ENCODE measurements at places on chromosomes 3 and 15. TPM values are rescaled to one million over a fixed set of nuclear protein-coding genes. Genes with fewer than 3 reads are reported as not detected.

Gene SLC15A2
- 18.8 TPM for total RNA-seq

Gene SPRED1
- 37.8 TPM for total RNA-seq

- no peak for DNase-seq
Observed at GRCh38 chr3:138867996-138868395, 33.3 kb upstream of the PIK3CB start.

DNA sequence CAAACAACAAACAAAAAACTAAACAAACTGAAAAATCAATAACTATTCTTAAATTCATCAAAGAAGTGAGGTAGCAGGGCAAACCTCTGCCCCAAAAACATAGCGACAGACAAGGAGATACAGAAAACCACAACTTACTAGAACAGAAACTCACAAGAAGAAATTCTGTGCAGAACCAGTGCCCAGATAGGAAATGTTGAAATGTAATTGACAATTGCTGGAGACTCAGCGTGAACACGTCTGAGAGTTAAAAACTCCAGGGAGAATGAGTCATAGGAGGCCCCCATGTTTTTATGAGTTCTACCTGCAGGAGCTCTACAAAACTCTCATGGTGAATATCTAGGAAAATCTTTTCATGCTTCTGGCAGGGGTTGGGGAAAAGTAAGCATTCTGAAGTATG, 95.5 kb upstream of the SETMAR start:
- no peak for DNase-seq

DNA sequence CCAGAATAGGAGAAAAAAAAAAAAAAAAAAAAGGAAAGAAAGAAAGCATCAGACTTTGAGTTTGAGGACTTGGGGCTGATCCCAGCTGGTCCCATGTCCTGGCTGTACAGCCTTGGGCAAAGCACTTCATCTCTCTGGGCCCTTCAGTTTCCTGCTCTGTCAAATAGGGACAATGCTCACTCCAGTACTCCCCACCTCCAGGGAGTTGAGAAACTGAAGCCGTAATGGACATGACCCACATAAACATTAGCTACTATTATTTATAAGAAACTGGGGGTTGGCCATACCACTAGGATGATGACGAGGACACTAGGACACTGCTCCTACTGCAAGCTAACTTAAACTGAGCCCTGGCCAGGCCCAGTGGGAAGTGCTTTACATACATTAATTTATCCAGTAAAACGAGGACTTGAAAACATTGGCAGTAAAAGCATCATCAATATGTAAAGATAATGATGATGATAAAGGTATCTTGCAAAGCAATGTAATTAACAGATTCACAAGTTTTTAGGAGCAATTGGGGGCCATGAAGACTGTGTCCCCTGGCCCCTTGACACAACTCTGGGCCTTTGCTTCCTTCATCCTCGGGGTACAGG, 22.9 kb upstream of the SMAD6 start:
- DNase-seq = no peak

DNA sequence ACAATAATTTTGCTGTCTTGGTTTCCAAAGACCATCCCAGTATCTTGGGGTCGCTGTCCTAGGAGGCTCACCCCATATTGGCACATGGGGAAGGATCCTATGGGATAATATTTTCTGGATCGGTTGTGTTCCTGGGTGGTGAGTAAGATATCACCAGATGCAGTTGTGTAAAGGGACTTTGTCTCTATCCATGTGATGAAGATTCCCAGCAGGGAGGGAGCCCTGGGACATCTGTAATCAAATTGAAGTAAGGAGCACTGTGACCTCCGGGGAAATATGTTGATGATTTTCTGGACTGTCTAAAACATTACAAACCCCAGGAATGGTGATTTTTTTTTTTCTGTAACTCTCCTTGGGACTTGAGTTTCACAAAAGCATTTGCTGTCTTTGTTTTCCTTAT, 36.2 kb upstream of the LRTM1 start:
- no peak for DNase-seq

GRCh38 chr3:96961576-96961975, 147.2 kb downstream of the EPHA6 start:
- DNase-seq = no peak

GRCh38 chr3:54079314-54079713, 43.0 kb upstream of the CACNA2D3 start:
- no peak for DNase-seq

Measured in mucosa of gallbladder (tissue), 1 donor.